ENCODE measurements at places on chromosomes 7 and 10. TPM values are rescaled to one million over a fixed set of nuclear protein-coding genes. Genes with fewer than 3 reads are reported as not detected.

- DNase-seq = no peak
Observed at GRCh38 chr7:91324663-91325062, 60.4 kb downstream of the FZD1 start.

DNA sequence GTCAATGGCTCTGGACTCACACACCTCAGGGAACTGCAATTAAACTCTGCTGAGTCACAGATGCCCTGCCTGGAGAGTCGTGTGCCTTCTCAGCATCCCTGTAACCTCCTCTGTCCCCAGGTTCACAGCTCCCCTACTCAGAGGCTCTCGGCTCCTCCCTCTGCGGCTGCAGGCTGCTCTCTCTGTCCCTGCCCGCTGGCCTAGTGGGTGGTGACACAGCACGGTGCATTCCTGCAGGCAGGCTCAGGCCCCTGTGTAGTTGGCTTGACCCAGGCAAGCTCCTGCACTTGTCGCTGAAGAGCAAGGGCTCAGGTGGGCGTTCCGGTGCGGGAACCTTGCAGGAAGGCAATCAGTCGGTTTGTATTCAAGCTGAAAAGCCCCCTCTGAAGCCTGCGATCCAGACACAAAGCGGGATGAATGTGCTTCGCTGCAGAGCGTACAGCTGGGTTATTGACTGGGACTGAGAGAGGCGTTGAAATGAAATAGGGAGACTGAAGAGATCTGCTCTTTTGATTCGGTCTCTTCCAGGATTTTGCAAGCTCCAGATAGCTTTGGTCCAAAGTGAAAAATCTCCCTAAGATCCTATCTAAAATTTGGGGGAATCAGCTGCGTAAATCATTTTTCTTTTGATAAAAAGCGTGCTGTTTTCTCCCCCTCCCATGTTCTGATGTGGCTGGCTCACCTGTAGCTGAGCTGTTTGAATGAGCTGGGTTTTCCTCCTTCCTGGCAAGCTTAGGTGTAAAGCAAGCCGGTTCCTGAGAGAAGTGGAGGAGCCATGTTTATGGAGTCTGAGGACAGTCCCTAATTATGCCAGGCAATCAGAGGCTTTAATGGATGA is 208.7 kb upstream of the PHYHIPL start:
- DNase-seq = peak; percentile 33

DNA sequence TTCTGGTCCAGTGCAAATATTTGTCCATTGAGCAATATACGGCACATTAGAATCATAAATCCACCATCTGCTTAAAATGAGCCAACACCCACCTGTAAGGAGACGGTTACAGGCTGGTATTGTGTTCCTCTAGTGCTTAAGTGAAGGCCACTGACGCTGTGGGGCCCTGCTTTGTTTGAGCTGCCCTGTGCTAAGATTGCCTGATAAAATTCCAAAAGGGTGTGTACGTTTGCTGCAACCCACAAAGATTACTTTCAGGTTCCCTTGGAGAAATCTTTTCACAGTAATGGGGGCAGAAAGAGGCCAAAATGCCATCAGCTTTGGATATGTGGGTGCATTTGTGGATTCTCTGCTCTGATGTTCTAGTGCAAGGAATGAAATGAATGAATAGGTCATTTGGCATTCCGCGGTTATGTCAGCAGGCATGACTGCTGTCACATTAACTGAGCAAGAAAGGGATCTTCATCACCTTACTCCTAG is 34.4 kb downstream of the AGR3 start:
- peak; percentile 83 for DNase-seq

DNA sequence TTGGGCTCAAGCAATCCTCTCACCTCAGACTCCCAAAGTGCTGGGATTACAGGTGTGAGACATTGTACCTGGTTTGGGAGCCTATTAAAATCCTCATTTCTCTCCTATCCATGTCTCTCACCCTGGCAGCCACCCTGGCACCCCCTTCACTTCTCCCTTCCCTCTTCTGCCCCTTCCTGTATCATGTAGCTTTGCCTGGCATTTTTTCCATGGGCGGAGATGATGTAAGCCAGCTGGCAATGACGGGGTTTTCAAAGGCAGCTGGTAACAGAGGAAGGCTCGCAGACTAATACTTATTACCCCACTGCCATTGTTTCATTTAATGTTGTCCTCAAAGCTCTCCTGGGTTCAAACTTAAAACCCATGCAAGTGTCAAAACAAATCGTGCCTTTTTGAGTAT is 61.9 kb downstream of the RGS10 start:
- no peak for DNase-seq

DNA sequence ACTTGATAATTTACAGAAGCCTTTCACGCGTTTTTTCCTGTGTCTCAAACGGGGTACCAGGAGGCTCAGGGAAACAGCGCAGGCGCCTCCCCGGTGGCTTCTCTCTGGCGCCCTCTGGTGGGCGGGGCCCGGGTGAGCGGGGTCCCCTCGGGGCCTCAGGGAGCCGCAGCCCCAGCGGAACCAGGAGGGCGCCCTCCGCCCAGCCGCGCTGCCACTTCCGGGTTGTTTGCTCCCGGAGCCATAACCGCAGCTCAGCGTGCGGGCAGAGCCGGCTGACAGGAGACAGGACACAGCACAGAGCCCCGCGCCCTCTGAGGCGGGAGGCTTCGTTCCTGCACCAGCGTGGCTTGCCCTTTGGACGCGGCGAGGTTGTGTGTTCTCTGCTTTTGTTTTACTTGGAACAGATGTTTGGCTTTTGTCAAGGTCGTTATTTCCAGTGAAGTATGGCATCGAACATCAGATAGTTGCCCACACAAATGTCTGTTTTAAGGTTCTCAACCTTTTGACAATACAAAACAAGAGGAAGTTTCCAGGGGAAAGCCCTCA is 6.9 kb upstream of the CYP2E1 start:
- peak; percentile 82 for DNase-seq

The WNT8B gene
- total RNA-seq = not detected

DNA sequence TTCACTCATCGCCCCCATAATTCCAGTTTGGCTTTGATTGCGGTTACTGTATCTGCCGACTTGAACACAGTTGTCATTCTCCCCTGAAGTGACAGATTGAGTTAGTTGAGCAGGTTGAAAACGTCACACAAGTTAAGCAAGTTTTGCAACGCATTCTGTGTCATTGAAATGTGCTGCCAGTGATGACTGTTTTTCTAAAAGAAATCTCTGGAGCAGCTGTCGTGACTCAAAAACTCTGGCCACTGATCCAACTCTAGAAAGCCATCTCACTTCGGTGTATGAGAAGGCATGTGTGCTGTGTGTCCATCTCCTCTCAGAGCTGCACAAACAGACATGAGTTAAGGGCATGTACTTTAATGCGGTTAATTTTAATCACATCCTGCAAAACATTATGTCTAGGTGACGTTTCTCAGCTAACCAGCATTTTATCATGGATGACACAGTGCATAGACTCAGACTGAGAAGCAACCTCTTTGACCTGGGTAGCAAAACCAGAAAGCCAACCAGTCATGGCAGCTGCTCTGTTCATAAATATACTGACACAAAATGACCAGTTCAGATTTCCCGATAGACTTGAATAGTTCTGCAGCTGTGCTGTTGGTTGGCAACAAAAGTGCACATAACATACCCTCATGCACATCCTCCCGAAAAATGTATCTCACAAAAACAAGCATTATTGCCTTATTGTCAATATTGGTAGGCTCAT is 69.3 kb downstream of the CSTF2T start:
- no peak for DNase-seq

GRCh38 chr7:49775949-49776443 is 2.6 kb downstream of the VWC2 start:
- no peak for DNase-seq

GRCh38 chr10:68560943-68561864 is 1.1 kb downstream of the TET1 start:
- DNase-seq = peak; percentile 85

The SEC31B gene
- 7.9 TPM for total RNA-seq

DNA sequence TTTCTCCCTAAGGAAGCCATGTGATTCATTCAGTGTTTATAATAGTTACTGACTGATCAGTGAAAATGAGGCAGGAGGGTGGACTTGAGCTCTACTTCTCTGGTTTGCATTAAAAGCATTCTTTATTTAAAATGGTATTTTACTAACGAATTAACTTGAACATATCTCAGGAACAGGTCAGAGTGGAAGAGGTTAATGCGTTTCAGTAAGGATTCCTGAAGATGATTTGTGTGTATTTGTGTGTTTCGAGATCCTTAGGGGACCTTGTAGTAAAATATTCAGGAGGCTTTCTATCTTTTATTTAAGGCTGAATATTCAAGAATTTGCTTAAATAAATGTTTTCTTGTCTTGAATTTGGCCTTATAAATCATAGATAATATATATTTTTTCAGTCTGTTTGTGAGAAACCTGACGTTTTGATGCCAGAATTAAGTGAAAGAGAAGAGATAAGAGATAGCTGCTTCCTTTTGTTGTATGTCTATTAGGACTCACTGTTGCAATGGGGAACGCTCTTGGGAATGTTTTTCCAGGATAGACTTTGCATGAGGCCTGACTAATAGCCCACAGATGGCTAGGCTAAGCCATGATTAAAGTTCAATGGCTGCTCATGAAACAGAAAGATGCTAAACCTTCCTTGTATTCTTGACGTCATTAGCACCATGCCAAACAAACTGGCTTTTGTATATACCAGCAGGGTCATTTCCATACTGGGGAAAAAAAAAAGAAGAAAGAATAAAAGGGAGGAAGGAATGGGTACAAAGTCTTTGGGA is 93.8 kb upstream of the MTPN start:
- no peak for DNase-seq

DNA sequence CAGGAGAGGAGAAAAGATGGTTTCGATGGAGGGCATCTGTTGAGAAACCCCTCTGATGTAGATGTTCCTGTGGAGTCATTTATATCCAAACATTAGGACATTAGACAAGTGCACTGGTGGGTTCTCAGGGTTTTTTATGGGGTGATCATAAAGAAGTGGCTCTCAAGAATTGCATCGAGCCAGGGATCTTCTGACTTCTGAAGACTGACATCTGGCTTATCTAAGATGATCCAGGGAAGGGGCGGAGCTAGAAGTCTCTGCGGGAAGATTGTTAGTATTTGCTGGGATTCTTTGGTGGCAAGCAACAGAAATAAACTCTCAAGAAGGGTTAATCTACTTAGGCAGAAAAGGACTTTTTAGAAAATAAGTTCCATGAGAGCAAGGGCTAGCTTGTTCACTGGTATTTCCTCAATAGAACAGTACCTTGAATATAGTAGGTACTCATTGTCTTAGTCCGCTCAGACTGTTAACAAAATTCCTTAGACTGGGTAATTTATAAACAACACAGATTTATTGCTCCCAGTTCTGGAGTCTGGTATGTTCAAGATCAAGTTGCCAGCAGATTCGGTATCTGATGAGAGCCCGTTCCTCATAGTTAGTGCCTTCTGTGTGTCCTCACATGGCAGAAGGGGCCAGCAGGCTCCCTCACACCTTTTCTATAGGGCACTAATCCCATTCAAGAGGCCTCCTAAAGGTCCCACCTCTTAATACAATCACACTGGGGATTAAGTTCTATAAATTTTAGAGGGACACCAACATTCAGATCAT is 28.5 kb upstream of the SYPL1 start:
- DNase-seq = no peak

GRCh38 chr7:36670585-36671431 is 53.5 kb downstream of the AOAH start:
- DNase-seq = peak; percentile 63

GRCh38 chr7:43679210-43680068 is 49.9 kb downstream of the COA1 start:
- no peak for DNase-seq

- no peak for DNase-seq
Observed at GRCh38 chr7:157046681-157047080, 36.2 kb upstream of the MNX1 start.

DNA sequence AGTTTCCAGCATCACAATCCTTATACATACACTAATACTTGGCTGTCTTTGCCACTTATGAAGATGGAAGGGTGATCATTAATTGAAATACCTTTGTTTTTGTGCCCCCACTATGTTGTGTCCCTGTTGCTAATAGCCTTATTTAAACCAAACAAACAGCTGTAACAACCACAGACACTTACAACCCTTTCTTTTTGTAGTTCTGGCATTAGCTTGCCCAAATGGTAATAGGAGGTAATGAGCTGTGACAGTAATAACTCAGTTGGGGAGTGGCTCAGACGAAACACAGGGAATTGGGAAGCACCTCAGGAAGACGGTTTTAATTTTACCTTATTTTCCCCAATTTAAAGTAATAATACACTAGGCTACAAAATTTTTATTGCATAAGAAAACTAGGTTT is 83.4 kb downstream of the MDFIC start:
- no peak for DNase-seq

DNA sequence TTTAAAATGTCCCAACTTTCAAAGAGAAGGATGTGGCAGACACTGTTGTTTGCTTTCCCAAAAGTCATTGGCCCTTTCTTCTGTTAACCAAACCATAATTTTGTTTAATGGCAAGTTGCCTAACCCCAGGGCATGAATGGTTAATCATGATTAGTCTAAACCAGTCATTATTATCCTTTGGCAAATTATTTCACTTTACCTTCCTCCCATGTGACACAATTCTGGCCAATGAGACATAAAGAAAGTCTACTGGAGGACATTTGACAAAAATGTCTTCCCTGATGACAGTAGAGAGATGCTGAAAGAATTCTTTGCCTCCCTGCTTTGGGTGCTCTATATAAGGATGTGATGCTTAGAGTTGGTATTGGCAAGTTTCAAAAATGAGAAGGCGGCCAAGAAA is 101.9 kb downstream of the PODXL start:
- no peak for DNase-seq

DNA sequence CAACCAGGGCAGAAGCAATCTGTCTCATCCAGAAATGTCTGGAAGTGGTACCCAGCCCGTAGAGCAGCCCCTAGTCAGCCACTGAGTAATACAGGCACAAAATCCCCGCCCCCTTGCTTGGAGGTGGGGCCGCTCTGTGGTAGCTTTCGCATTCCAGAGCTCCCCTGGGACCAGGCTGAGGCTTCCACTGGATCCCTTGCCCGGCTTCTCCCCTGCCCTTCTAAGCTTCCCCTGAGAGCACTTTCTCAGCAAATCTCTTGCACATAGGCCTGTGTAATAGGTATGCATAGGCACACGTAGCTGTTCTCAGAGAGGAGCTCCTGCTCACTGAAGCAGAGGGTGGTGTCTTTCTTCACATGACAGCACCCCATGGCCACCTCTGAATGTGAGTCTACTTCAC is 144.2 kb downstream of the BMS1 start:
- no peak for DNase-seq

The PIP gene
- total RNA-seq = not detected

The CCDC146 gene
- 9.3 TPM for total RNA-seq

DNA sequence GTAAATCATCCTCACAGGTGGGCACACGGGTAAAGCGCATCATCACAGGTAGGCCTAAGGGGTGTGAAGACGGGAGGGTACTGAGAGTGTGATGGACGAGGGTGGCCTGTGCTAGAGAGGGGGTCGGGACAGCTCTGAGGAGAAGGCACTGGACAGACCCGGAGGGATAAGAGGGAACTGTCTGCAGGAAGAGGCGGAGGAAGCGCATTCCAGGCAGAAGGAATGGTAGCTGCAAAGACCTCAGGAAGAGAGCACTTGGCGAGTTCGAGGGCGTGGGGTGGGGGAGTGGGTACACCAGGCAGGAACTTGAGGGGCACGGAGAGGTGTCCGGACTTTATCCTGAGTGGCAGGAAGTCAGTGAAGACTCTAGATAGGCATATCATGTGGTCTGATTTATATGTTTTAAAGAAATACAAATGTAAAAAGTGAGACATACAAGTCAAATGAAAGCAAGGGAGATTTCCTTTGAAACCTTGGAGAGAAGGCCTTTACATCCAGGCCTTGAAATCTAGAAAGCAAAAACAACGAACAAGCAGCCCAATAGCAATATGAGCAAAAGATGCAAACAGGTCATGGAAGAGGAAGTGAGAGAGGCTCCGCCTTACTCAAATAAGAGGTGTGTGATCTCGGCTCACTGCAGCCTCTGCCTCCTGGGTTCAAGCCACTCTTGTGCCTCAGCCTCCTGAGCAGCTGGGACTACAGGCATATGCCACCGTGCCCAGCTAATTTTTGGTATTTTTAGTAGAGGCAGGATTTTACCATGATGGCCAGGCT is 3.6 kb downstream of the LHPP start:
- no peak for DNase-seq

The ABCA13 gene
- total RNA-seq = 1.9 TPM
